Activated T-cell treated with anti-CD3 and anti-CD28 coated beads for 1 hour (primary cell): ENCODE measurements at places on chromosomes 2 and 18.

GRCh38 chr2:231707625-231707926 is 749 bp upstream of the PTMA start:
- DNase-seq = peak; percentile 42

DNA sequence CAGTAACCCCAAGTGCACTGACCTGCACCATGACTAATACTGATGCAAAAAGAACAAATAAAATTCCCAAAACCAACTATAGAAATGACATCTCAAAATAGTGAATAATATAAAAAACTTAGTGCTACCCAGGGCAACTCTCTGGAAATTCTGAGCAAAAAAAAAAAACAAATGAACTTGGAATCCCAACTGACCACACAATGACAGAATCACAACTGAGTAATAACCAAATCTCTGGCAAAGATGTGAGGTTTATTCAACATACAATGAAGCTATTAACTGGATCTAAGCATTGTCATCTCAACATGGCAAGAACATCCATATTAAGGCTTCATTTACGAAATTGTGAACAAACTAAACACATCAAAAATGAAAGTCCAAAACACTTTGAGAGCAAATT is 22.7 kb downstream of the EXOC6B start:
- DNase-seq = no peak

DNA sequence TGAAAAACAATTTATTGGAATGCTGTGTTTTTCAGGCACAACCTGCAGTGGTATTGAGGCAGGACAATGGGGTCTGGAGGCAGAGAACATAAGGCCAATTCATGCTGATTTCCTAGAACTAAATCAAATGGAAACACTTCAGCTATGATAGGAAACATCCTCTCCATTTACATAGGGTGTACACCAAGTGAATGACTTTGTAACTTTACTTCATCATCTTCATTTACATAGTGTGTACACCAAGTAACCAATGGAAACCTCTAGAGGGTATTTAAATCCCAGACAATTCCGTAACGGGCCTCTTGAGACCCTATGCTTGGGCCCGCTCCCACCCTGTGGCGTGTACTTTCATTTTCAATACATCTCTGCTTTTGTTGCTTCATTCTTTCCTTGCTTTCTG is 32.2 kb upstream of the ST8SIA5 start:
- no peak for DNase-seq

DNA sequence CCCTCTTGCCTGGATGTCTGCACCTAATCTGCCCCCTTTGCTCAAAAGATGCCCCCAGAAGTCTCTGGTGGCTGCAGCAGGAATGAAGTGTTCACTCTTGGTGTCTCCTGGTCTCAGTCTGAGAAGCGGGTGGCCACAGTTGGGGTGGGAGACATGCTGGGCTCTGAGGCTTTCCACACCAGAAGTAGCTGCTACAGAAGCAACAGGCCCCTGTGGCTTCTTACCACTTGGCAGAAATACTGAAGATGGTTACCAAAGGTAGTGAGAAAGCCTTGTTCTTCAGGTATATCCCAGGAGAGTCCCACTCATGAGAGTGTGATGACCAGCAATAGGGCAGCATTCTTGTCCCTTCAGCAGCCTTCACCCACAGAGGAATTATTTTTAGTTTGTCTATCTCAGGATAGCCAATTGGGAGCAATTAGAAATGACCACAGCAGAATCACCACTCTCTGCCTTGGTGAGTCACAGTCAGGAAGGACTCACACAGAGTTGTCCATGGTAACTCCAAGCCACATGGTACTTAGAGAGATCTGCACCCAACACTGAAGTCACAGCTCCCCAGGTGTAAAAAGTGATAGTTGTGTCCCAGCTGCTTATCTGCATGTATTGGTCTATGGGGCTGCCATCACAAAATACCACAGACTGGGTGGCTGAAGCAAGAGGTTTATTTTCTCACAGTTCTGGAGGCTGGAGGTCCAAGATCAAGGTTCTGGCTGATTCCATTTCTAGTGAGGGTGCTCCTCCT is 169.8 kb upstream of the ID2 start:
- DNase-seq = no peak

DNA sequence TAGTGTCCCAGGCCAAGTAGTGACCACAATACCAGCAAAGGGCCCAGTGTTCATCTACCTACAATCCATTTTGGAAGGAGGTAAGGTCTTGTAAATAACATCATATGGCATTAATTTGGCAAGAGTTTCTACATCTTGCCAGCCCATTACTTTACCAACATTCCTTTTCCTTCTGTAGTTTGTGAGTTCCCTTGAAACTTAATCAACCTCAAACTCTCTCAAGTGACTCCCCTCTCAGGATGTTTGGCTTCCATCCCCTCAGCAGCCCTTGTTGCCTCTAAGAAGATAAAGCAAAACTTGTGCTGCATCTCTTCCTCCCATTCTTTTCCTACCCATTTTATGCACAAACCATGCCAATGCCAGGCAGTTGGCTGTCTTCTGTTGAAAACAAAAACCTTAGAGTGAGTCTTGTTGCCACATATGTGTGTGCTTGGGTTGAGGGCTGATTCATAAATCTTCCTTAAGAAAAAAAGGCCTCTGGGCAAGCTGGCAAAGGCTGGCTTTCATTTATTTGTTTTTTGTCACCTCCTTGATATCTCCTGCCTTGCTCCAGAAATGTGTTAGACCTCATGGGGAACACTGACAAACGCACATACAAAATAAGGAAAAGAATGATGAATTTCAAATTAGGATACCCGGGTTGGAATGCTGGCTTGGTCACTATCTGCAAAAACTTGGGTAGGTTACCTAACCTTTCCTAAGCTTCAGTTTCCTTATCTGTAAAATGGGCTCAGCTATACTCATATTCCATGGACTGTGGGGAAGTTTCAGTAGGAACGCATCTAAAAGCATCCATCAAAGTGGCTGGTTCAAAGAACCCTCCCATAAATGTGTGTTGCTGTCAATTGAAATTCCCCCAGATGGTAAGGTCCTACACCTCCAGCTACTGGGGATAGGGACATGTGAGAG is 29.4 kb upstream of the ST3GAL5 start:
- DNase-seq = no peak

- no peak for DNase-seq
Measured at GRCh38 chr2:236744281-236744705, 174.7 kb downstream of the ACKR3 start.

DNA sequence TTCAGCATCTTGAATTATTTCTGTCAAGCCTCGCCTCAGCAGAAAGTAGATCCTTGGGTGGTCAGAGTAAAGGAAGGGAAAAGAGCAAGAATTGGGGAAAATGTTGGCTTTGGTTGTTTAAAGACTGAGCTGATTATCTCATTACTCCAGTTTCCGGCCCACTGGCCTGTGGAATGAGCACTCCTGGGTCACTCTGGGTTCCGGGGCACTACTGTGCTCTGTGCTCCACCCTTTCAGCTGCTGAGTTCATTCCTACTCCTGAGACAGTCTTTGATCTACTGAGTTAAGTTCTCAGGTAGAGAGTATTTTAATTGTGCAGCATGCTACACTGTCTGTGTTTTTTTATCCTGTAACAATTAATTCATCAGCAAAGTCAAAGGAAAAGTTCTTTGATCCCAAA is 427.7 kb downstream of the CDH2 start:
- no peak for DNase-seq

- no peak for DNase-seq
Measured at GRCh38 chr18:27942706-27943105, 234.2 kb downstream of the CDH2 start.

- DNase-seq = no peak
Measured at GRCh38 chr2:218754201-218754600, 27.7 kb upstream of the CYP27A1 start.

DNA sequence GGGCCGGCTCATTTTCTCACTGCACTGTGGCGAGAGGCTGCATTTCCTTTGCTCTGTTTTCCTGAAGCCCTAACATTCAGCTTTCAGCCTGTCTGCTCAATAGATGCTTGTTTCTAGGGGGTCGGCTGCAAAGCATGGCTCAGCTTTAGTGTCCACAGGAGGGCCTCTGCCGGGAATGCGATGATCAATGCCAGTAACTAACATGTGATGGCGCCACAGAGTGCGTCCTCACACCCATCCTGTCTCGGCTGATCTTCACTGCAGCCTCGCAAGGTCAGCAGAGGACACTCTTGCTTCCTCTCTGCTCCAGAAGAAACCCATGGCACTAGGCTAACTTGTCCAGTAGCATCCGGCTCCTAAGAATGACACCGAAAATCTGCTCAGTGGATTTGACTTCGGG is 156.4 kb upstream of the PXDN start:
- no peak for DNase-seq

- no peak for DNase-seq
Measured at GRCh38 chr2:40433736-40434135, 18.2 kb downstream of the SLC8A1 start.

DNA sequence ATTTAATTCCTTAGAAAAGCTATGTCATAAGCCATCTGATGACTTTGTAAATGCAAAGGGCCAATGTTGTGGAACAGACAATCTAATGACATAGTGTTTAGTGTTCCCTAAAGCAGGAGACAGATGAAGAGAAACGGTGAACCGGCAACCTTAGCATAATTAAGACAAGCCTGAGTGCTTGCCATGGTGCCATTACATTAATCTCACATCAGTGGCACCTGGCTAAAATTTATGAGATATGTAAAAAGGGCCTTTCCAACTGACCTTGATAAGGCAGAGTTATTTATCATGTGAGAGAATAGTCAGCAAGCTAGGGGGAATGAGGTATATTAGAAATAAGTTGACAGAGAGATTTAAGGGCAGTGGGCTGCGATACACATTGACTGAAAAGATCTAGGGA is 261.8 kb downstream of the ERBB4 start:
- no peak for DNase-seq

- no peak for DNase-seq
Measured at GRCh38 chr18:75246721-75247610, 36.4 kb downstream of the TSHZ1 start.

- no peak for DNase-seq
Measured at GRCh38 chr18:13455960-13456481, 237.5 kb downstream of the LDLRAD4 start.

- no peak for DNase-seq
Measured at GRCh38 chr2:139924070-139924469, 1143.9 kb upstream of the NXPH2 start.

DNA sequence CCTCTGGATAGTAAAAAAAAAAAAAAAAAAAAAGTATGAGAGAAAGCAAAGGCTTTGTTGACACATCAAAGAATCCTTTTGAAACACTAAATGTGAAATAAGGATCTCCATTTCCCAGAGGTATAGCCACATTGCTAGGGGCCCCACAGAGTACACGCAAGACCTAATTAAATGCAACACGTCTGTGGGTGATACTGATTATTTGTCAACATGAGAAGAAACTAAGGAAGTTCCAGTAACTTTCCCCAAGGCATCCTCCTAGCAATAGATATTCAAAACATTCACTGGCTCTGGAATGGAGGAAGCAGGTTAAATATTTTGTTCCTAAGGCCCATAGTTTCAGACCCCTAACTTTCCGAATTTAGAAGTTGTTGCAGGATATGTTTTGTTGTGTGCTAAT is 24.6 kb upstream of the EPB41L3 start:
- DNase-seq = no peak

- no peak for DNase-seq
Measured at GRCh38 chr18:1571206-1571605, 666.5 kb downstream of the ADCYAP1 start.

DNA sequence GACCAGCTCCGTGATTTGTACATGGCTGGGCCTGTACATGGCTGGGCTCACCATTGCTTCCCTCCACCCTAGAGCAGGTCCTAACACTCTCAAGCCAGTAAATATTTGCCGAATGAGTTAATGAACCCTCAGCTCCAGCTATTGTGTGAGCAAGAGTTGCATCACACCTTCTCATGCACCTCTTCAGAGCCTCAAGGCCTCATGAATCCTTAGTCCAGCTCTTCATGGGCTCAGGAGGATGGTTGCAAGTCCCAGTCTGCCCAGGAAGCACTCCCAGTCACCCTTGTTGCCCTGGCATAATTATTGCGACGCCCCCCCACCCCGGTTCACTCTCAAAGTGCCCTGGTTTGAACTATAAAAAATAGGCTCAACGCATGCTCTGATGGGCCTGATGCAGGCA is 30.1 kb upstream of the GNAL start:
- no peak for DNase-seq

DNA sequence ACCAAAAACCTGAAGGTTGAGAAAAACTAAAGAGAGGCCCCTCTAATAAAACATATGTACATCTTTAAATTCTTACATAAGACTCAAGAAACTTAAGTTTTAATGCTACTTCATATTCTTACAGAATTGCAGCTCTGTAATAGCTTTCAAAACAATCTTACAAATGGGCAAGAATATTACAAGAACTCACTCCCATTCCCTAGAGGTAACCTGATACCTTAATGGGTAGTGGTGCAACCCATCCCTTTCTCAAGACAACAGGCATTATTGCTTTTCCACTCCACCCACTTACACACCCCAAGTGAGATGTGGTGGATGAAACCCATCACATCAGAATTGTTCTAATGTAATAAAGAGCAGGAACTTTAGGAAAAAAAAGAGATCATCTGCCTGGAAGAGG is 103.7 kb downstream of the RBMS1 start:
- DNase-seq = no peak

- DNase-seq = no peak
Measured at GRCh38 chr18:62018759-62019041, 125.9 kb upstream of the RNF152 start.

GRCh38 chr2:86199834-86200177 is 549 bp downstream of the MRPL35 start:
- DNase-seq = no peak

DNA sequence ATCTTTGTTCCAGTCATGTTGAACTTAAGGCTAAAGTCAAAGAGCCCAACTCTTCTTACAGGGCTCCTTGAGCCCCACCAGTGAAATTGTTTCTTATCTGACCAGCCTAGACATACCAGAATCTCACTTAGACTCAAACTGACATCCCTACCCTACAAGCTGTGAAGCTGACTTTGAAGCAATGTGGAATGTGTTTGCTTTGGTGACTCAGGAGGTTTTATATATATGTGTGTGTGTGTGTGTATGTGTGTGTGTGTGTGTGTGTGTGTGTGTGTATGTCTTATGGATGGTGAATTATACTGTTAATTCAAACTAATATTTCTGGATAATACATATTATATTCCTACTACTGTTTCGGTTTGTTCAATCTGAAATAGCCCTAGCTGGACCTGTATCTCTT is 67.3 kb downstream of the CAMKMT start:
- DNase-seq = no peak

- DNase-seq = no peak
Measured at GRCh38 chr2:74019516-74019915, 34.8 kb downstream of the TET3 start.

GRCh38 chr2:119782308-119783027 is 22.7 kb downstream of the PTPN4 start:
- DNase-seq = no peak

DNA sequence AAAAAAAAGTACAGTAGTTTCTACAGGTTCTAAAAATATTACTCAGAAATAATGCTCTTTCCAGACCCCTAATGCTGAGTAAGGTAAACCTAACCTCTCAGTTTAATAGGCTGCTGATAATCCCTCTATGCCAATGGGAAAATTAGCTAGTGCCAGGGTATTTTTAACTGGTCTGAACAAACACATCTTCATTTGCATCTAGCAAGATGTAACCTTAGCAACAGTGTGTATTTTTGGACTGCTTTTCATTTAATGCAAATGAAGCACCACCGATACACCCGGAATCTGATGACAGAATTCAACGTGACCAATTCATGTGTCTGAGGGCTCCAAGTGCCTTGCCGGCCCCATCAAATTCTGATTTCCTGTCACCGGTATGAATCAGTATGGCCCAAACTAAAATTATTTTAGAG is 47.4 kb upstream of the CYRIA start:
- no peak for DNase-seq
